ENCODE measurements at places on chromosomes 3 and 15.
A peak's percentile ranks its signal among the peaks of the same experiment; 100 is the strongest.

- DNase-seq = peak; percentile 1
Observed at GRCh38 chr15:61654918-61655317, 405.3 kb downstream of the VPS13C start.

DNA sequence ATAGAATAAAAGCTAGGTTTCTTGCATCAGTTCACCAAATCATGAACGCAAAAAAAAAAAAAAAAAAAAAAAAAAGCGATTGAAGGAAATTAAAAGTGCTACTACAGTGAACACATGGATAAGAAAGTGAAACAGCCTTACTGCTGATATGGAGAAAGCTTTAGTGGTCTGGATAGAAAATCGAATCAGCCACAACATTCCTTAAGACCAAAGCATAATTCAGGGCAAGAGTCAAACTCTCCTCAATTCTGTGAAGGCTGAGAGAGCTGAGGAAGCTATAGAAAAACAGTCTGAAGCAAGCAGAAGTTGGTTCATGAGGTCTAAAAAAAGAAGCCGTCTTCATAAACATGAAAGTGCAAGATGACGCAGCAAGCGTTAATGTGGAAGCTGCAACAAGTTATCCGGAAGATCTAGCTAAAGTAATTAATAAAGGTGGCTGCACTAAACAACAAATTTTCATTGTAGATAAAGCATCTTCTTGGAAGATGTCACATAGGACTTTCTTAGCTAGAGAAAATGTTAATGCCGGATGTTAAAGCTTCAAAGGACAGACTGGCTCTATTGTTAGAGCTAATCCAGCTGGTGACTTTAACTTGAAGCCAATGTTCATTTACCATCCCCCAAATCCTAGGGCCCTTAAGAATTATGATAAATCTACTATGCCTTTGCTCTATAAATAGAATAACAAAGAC is 19.2 kb downstream of the P3H2 start:
- DNase-seq = peak; percentile 82

DNA sequence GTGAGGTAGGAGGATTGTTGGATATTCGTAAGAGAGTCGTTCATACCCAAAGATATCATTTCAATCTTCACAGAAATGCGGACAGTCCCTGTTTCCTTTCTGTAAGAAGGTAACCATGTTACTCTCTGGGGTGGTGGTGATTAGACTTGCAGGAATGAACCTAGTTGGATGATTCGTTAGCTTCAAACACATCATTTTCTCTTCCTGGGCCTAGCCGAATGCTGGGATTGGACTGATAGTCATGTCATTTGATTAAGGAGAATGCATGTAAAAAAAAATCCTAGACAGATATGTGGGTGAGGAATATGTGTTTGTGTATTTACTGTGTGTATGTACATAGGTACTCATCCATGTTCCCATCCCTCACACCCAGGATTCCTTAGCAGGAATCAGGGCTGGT is 12.4 kb downstream of the SLCO3A1 start:
- no peak for DNase-seq

- DNase-seq = no peak
Observed at GRCh38 chr3:94187697-94188096, 124.8 kb downstream of the NSUN3 start.

DNA sequence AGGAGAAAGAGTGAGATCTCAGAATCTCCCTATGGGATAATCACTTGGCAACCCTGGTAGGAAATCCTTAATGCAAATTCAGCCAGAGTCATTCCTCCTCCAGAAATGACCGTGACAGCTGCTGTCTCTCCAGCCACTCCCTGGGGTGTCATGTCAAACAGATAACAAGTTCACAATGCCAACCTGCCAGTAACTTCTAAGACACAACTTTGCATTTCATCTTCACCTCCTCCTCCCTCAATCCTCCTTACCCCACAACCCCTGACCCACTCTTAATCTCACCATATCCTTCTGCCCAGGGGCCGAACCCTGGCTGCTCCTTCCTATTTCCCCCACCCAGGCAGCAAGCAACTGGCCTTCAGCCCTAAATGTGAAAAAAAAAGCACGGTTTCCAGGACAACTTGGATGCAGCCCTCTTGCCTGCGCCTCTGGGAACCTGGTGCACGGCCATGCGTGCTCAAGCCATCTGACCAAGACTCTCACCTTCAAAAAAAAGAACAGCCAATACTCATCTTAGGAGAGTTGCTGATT is 166.0 kb downstream of the NTRK3 start:
- DNase-seq = no peak

DNA sequence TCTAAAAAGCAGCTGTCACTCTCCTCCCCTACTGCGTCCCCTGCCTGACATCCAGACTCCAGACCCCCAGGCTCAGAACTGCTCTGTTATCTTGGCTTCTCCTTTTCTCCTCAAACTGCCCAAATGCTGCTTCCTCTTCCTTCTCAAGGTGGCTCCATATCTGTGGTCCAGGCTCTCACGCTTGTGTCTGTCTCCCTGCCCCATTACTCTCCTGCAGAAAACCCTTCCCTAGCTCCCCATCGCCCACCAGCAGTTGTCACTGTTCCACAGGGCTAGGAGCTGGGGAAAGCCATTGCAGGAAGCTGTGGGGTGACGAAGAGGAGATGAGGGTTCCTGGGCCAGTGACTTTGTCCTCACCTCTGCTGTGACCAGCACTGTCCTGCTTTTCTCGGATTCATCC is 30.7 kb upstream of the CGNL1 start:
- no peak for DNase-seq

DNA sequence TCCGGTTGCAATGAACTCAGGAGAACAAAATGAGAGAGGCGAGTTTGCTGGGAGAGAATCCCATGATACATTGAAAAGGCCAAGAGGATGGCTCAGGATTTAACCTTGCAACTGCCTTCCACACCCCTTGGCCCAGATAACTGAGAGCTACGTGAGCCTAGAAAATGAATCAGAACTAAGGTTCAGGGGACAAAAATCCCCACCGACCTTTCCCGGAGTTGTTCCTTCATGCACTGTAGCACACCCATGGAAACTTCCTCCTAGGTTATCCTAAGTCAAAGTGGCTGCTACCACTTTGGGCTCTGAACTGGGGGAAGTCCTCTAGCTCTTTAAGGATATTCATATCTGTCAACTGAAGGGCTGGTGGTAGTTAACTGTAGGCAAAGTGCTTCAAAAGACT is 58.3 kb upstream of the SLC4A7 start:
- no peak for DNase-seq

DNA sequence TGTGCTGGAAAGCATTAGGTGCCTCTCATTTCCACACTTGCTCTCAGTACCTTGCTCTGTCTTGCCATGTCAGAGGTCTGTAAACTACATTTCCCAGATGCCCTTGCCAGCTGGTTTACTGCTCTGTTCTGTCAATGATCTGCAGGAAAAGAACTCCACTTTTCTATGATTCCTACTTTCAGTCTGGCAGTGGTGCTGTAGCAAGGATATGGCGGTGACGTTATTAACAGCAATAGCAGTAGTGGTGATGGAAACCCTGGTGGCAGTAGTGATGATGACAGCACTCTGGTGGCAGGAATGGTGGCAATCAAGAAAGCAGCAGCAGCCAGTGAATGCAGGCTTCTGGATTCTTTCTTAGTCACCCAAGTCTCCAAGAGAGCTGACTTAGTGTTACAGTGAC is 665.2 kb downstream of the DIPK2A start:
- DNase-seq = no peak

DNA sequence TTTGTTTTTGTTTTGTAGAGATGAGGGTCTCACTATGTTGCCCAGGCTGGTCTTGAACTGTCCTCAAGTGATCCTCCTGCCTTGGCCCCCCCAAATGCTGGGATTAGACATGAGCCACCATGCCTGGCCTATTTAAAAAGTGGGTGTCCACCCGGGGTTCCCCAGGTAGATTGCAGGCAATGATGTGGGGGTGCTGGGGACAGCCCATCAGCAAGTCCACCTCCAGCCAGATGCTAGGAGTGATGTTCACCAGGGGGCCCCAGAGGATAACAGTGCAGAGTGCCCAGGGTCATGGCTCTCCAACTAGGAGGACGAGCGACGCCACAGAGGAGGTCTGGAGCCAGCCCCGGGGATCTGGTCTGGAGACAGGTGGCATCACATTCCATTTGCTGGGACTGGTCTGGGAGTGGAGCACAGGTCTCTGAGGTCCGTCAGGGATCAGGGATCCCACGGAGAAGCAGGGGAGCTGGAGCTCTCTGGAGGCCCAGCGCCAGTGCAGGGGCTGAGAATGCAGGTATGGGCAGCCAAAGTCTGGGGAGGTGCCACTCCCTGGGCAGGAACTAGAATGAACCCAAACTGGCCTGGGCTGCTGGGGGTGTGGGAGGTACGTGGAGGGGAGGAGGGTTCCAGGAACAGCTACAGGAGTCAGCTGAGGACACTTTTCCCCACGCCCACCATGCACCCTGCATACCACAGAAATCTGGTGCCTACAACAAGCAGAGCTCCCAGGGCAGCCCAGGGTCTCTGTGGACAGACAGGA is 51.2 kb upstream of the PCSK6 start:
- no peak for DNase-seq

DNA sequence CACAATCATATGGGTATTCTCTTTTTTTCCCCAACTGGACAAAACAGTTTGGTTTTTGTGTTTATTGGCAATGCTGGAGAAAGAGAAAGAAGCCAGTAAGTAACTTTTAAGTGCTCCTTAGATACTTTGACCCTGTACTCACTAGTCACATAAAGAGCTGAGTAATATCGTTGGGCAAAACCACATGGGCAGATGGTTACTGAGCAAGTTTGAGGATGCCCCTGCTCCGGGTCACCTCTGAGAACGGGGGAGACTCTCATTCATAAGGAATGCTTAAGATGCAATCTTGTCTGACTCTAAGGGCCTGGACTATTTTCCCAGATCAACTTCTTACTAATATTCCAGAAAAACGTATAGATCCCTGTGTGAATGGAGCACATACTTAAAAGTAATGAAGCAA is 106.4 kb upstream of the SLC2A2 start:
- DNase-seq = peak; percentile 79
